ENCODE measurements at places on chromosomes 3 and 15.

- DNase-seq, result no peak
Measured at GRCh38 chr3:141287326-141287725, 55.7 kb downstream of the PXYLP1 start.

GRCh38 chr15:90557186-90558084 is 27.7 kb downstream of the CRTC3 start:
- no peak for DNase-seq

GRCh38 chr3:175046601-175047000 is 187.5 kb downstream of the NAALADL2 start:
- DNase-seq, result no peak

DNA sequence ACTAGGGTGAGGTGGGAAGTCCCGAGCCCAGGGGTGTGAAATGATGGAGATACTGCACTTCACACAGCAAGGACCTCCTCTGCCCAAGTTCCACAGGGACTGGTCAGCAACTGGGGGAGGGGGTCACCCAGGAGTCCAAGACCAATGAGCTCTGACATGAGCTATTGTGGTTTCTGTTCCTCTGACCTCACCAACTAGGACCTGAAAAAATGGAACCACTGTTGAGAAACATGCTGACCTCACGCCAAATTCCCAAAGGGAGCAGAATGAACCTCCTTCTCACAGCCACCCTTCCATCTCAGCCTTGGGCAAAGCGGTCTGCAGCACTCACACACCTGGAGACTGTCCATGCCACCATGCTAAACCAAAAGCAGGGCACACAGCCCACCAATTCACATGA is 69.3 kb downstream of the LRIG1 start:
- DNase-seq, result no peak

GRCh38 chr3:141081141-141081795 is 30.1 kb downstream of the SPSB4 start:
- no peak for DNase-seq
